Omental fat pad (tissue), 4 donors: ENCODE measurements at places on chromosomes 2 and 18.

GRCh38 chr18:40821596-40822243, 1133.3 kb upstream of the PIK3C3 start:
- no peak for DNase-seq

- no peak for DNase-seq
Measured at GRCh38 chr18:13261661-13262357, 43.2 kb downstream of the LDLRAD4 start.

DNA sequence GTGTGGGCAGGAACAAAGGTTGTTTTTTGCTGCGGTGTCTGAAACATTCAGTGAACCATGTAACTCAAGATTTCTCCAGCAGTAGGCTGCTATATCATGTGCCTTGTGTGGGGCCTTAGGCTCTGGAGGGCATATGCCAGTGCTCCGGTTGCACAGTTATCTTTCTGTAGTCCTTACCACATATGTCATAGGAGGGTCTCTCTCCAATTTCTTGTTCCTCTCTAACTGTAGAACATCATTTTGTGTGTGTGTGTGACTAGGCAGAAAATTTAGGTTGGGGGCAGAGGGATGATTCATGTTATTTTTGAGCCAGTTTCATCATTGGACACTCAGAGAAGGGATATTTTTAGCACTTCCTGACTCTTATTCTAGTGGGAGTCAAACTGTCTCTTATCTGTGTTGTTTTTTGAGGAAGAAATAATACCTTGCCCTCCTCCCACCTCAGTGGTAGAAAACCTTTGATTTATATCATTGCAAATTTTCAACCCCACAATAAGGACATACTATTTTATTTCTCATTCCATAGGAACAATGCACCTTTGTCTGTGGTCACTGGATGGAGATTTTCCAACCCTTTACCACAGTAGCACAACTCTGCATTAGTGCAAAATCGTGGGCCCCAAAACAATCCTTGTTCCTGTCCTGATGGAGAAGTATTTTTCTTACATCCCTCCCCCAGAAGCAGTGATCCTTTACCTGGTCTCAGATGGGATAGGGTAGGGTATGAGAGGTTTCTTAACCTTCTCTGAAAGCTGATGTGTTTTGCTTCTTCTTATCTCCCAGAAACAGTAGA, 113.9 kb downstream of the CCDC74A start:
- no peak for DNase-seq

DNA sequence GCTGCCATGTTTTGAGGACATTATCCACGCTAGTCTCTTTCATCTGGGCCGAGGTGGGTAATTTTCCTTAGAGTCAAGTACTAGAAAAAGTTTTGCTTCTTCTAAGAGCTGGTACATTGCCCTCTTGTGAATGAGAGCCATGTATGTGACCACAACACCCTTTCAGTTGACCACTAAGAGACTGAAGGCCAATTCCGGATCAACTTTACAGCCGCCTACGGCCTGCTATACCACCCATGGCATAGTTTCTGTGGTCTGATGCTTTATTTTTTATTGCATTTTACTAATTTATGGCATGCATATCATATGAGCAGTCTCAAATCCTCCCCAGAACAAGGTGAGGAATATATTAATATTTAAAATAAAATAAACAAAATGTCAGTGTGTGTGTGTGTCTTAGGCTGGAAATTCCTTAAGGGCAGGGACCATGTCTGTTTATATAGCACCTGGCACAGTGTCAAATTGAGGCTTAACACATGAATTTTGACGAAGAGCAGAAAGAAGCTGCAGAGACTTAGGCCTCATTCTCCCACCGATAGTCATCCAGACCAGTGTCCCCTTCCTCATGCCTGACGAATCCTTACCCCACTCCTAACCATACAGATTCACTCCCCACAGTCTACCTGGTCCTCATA, 35.4 kb downstream of the PSD4 start:
- DNase-seq, result no peak

DNA sequence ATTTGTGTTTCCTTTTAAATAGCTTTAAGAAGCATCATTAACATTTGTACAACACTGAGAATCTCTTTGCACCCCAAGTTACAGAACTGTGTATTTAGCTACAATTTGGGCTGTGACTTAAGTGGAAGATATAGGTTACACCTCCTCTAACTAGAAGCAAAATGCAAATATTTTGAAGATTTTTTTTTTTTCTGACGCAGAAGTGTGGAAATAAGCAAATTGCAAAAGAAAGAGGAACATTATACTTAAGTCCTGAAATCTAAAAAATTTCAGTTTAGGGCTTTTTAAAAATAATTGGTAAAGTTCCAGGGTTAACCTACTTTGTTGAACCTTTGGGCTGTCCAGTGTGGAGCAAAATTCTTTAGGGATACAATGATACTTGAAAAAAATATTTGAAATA, 41.4 kb upstream of the RBMS1 start:
- no peak for DNase-seq

DNA sequence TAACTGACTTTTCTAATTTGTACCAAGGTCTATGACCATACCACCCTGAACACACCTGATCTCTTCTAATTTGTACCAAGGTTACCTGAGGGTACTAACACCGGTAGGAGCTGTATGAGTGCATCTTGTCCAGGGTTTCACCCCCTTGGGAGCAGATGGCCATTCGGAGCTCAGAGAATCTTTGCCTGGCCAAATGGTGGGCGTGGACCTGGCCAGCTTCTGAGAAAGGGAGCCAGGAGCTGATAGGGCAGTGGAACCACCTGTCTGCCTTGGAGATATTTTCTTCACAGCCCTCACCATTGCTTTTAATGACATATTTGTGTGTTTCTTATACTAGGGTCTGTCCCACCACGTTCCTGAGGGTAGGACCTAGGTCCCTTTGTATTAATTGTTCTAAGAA, 188.9 kb downstream of the LDLRAD4 start:
- DNase-seq, result no peak

DNA sequence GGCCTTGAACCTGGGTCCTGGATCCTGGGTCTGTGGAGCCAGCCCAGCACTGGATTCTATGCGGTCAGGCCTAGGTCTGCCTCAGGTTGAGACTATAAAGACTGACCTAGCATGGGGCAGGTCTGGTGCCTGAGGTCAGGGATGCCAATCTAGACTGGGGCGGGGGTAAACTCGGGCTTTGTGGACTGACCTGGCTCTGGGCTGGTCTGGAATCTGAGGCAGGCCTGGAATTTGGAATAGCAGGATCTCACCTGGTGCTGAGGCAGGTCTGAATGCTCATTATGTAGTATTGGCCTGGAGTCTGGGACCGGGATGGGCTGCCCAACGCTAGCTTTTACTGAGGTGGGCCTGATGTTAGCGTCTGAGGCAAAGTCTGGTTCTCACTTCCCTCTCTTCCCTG, 256.0 kb downstream of the KIAA1328 start:
- DNase-seq, result no peak

- DNase-seq, result no peak
Measured at GRCh38 chr18:64100116-64100922, 48.6 kb downstream of the LINC00305 start.

GRCh38 chr2:230160112-230160660, 59.6 kb downstream of the SP110 start:
- peak; percentile 39 for DNase-seq

- no peak for DNase-seq
Measured at GRCh38 chr2:45932278-45932975, 281.0 kb downstream of the PRKCE start.

GRCh38 chr2:57217013-57217412, 829.6 kb upstream of the VRK2 start:
- DNase-seq, result no peak

- DNase-seq, result no peak
Measured at GRCh38 chr2:43790147-43790546, 16.3 kb downstream of the DYNC2LI1 start.

DNA sequence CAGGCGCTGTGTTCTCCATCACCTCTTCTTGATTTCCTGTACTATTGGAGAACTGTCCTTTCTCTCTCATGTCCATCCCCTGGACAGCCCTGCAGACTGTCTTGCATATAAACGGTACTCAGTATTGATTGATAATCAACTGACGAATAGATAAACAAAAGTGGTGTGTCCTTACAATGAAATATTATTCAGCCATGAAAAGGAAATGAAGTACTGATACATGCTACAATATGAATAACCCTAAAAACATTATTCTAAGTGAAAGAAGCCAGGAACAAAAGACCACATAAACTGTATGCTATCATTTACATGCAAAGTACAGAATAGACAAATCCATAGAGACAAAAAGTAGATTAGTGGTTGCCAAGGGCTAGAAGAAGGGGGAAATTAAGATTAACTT, 77.6 kb downstream of the SDC1 start:
- no peak for DNase-seq

DNA sequence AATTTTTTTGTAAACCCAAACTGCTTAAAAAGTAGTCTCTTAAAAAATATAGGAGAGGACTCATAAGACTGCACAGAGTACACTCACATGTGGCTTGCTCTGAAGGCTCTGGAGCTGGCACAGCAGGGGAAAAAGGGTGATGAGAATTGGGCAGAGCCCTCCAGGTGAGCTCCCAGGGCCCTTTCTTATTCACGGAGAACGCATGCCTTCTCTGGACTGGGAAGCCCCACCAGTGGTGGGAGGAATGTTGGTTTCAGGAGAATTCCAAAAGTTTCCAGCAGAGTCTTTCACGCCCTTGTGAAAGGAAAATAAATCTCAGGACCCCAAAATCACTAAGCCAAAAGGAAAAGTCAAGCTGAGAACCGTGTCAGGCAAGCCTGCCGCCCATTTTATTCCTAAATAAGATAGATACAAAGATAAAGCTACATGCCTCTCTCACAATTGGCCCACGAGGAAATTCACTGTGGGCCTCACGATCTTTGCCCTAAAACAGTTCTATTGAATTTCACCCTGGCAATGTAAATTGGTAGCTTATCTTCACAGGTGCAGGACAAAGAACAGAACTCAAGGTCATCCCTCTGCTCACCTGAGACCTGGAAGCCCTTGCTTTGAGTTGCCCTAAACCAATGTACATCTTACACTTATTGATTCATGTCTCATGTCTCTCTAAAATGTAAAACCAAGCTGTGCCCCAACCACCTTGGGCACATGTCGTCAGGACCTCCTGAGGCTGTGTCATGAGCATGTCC, 15.5 kb upstream of the MC5R start:
- DNase-seq, result no peak

DNA sequence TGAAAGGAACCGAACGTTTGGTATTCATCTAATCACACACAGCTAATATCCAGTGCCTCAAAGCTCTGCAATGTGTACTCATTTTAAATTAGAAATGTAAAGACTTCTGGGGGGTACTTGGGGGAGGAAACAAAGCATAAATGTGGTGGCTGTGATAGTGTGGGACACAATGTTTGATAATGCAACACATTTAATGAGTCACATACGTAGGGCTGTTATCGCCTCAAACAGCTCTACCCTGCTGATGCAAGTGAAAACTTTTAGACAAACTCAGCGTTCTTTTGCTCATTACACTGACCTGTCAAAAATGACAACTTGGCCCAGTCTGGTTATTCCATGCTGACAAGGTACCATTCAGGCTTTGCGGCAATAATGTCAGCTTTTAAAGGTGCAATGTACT, 1227.1 kb upstream of the CELF4 start:
- DNase-seq, result no peak

GRCh38 chr18:27808683-27809082, 368.2 kb downstream of the CDH2 start:
- DNase-seq, result no peak

DNA sequence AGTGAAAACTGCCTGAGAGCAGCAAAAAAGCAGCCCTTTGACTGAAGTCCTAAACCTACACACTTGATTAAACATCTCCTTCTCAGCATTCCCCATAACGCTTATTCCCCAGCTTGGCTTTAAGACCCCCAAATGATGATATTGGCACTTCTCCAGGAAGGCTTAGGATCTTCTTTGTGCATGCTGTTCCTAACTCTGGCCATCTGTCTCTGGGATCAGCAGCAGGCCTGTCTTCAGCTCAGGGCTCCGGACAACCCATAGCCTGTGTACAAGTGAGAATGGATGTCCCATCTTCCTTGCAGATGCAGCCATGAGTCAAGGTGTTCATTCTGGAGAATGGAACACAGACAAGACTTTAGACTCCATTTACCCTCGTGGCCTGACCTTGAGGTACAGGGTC, 81.6 kb upstream of the TMEM17 start:
- DNase-seq, result no peak

DNA sequence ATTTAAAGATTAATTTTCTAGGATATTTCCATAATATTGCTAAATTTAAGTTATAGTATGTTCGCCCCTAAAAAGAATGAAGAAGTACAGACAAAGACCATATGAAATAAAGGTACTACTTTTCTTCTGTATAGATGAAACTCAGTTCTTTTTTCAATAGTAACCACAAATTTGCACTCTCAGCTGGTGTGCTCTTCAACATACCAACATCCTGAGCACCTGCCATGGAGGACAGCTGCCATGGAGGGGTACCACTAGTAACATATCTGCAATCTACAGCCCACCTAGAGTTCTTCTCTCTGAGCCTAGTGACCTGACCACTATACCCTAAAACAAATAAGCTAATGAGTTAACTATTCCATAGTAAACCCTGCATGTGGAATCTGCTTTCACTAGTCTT, 36.8 kb upstream of the ERCC3 start:
- no peak for DNase-seq

DNA sequence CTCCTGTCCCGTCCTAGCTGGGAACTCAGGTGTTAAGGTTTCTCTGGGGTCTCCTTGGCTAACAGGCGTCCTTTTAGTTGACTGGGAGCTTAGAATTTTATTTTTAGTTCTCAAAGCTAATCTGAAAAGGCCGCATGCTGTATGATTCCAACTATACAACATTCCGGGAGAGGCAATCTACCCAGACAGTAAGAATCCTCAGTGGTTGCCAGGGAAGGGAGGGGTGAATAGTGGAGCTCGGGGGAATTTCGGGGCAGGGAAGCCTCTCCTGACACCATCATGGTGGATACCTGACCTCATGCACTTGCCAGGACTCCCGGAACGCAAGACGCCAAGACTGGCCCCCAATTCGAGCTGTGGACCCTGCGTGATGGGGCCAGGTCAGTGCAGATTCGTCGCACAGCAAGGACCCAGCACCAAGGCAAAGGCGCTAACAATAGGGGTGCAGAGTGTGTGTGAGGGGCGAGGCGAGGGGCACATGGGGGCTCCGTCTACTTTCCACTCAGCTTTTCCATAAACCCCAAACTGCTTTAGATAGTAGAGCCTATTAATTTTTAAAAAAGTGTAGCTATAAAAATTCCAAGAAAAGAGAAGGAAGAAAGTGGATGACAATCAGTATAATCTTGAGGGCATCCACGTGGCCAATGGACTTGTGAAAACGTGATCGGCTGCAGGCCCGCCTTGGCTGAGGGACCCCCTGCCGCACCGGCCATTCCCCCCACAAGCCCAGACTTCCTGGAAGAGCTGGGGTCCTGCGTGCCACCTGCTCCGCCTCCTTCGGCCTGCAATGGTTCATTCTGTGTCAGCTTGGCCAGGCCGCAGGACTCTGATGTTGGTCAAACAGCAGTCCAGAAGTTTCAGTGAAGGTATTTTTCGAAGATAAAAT, 17.3 kb downstream of the PDCD1 start:
- DNase-seq, result no peak

- DNase-seq, result no peak
Measured at GRCh38 chr2:143146815-143147530, 17.8 kb downstream of the ARHGAP15 start.

DNA sequence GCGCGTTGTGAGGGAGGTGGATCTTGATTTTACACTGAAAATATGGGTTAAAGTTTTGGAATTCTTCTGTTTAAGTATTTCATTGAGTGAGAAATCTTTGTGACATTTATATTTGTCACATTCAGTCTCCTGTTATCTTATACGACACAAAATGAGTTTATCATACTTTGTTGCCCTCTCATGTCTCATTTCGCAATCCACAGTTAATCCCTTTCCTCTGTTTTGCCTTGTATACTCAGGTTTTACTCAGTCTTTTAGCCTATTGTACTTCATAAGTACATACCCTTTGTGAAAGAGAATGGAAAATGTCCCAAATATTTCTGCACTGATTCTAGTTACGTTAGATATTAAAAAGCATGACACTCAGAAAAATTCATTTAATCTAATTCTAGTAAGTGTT, 142.7 kb downstream of the ATP9B start:
- no peak for DNase-seq
